ENCODE measurements at places on chromosomes 4 and X. TPM values are rescaled to one million over a fixed set of nuclear protein-coding genes. Genes with fewer than 3 reads are reported as not detected.

The MMRN1 gene
- 25.2 TPM for total RNA-seq

The USP27X gene
- total RNA-seq = 1.4 TPM

The SLC16A2 gene
- total RNA-seq = 7.9 TPM

The SORCS2 gene
- 3.1 TPM for total RNA-seq

The ZNF732 gene
- total RNA-seq = not detected

The SPRY1 gene
- 26.5 TPM for total RNA-seq

The HSFX2 gene
- 1.1 TPM for total RNA-seq
